ENCODE measurements at places on chromosomes 3 and 15.

DNA sequence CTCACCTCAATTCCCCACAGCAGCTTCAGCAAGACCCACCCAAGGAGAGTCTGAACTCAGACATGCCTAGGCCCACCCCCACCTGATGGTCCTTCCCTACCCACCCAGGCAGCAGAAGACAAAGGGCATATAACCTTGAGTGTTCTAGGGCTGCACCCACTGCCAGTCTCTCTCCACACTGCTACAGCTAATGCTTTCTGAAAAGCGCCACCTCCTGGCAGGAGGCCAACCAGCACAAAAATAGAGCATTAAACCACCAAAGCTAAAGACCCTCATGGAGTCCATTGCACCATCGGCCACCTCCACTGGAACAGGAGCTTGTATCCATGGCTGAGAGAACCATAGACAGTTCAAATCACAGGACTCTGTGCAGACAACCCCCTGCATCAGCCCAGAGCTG lies 11.3 kb upstream of the RPL39L start:
- no peak for DNase-seq

DNA sequence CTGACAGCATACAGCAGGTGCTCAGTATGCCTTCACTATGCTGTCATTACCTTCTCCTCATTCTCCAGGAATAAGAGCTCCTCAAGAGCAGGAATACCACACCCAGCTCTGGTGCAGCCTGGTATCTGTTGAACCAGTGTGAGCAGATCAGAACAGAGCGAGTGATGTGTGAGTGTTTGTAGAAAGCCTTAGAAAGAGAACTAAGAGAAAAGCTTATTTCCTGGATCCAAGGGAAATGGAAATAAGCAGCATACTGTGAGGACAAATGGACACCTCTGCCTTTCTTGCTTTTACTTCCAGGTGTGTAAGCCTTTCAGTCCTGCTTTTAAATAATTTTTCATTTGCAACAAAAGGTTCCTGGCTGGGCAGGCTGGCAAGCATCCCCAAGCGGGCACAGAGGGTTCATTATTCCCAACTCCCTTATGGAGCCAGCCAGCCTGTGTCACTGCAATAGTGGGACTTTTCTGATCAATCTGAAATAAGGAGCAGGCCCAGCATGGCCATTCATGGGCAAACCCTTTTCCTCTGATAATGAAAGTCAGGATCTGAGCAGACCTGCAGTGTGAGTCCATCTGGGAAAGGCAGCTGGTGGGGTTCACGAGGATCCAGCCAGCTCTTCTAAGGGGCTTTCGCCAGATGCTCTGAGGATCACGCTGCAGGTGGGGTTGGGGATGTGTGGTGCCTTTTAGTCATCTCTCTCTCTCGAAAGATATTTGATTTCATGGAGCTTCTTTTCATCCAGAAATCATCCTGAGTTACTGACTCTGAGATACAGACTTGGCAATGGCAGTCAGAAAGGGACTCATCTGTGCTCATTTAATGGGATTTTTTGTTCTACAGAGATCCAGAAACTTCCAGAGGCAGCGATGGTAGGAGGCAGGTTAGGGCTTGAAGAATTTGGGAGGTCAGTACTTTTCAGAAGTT lies 594.9 kb upstream of the CFAP20DC start:
- DNase-seq: no peak

- no peak for DNase-seq
Observed at GRCh38 chr3:73695841-73696240, 71.1 kb upstream of the PDZRN3 start.

- DNase-seq: no peak
Observed at GRCh38 chr15:49901321-49901720, 217.7 kb downstream of the ATP8B4 start.

DNA sequence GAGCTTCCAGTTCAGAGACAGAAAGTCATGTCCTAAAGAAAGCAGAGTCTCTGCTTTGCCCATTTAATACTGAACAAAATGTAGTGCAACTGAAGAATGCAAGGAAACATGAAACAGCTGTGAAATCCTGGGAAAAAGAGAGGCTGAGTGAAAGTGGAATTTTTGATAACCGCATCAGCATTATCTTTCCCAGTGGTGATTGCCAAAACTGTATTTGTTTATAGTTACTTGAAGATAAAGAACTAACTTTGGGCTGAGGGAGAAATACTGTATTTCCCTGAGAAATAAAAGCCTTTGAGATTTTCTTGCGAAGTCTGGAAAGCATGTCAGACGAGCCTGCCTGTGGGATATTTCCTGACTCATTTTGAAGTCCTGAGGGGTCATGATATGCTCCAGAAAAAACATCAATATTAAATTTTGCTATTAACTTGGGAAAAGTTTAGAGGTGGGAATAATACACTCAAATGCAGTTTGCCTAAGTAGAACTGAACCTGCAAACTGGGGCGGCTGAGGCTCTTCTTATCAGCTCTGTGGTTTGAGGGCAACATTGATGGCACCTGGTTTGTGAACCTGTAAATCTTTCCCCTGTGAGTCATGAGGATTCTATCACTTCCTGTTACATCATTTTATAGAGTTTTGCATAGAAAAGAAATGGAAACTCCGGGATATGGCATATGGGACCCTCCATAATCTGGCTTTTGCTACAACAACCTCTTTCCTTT lies 855.3 kb downstream of the MCTP2 start:
- no peak for DNase-seq

DNA sequence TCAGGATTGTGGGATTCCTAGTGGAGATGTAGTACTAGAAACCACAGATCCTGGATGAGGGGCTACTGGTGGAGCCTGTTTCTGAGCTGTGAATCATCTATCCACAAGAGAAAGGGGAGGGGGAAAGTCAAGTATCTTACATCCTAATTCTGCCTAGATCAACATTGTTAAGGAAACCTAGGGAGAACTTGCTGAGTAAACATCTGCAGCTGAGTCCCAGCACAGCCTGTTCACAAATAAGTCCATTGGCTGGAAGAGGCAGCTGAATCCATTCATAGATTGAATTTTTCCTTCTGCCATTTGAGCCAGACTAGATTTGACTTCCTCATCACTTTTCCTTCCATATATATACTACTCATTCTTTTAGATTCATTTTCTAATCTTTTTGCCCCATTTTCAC lies 460.5 kb downstream of the TUSC7 start:
- no peak for DNase-seq

DNA sequence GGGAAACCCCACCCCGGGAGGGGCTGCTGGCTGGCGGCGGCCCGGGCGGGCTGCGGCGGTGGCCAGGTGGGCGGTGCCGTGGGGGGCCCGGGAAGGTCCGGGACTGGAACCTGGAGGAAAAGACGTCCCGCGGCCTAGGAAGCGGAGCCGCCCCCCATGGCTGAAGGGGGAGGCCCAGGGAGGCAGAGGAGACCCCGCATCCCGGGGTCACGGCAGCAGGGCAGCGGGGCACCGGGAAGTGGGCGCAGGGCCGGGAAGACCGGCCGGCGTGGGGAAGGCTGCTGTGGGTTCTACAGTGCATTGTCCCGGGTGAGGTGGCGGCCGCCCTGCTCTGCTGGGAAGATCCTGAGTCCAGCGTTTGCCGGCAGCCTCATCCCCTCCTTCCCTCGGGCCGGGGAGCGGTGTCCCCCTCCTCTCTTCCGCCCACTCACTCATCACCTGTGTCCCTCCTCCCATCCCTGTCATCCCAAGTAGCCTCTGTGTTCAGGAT lies 525 bp upstream of the FSTL1 start:
- no peak for DNase-seq

DNA sequence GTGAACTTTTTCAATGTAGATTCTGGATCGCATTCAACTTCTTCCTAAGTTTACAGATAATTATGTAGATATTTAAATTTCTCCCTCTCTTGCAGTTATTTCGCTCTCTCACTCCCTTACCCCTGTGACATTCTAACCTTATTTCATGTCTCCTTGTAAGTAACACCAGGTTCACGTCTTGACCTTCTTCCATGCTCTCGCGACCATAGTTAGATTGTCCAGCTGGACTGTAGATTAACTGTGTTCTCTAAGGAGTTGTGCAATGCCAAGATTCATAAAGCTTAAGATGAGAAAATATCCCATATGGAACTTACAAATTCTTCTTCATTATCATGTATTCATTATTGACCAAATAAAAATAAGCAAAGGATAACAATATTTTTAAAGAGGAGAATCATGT lies 430.5 kb downstream of the GABRG3 start:
- no peak for DNase-seq

GRCh38 chr3:186217820-186218164 lies 108.9 kb upstream of the ETV5 start:
- DNase-seq: no peak

DNA sequence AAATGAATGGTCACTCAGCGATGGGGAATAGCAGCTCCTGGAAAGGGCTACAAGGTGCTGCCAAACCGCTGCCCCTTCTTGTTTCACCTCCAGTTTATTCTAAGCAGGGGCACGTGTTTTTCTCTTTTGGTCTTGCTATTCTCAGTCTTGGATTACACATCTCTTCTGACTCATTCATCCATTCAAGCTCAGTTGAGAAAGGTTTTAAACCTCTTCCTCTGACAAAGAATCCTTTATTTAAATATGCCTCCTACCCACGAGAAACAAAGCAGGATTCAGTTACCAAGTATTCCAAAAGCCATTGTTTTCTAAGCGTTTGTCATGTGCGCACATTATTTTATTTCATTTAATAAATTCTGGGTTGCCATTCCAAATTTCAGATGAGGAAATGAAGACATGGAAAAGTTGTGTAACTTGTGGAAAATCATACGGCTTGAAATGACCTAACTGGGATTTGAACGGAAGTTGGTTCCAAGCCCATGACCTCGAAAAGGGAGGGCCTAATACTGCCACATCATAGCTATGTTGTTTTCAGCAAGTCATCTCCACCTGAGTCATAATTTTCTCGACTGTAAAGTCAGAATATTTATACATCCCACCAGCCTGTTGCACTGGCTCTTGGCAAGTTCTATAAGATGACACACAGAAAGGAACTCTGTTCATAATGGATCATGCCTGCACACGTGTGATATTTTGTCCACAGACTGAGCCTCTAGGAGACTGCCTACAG lies 292.0 kb upstream of the SLCO3A1 start:
- DNase-seq: no peak

- DNase-seq: no peak
Observed at GRCh38 chr3:89654031-89654430, 546.6 kb downstream of the EPHA3 start.

GRCh38 chr15:40902605-40903561 lies 8.6 kb downstream of the VPS18 start:
- DNase-seq: no peak

GRCh38 chr15:62153228-62153627 lies 11.9 kb downstream of the C2CD4B start:
- no peak for DNase-seq

DNA sequence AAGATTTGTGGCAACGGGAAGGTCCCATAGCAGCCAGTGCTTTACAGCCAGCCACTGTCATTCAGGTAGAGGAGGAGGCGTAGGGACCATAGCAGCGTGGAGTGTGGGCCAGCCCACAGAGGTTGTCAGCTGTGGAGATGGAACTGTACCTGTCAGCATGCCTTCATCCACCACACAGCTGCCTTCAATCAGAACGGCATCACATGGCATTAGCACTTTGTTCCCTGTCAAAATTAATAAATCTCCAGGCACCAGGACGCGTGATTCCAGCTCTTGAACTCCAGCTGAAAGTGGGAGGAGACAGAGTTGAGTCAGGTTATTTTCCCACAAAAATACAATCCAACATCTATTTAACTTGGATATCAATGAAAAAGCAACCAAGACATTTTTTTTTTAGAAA lies 84.0 kb downstream of the ATP13A4 start:
- no peak for DNase-seq

GRCh38 chr3:37795431-37796061 lies 66.1 kb upstream of the CTDSPL start:
- DNase-seq: no peak

DNA sequence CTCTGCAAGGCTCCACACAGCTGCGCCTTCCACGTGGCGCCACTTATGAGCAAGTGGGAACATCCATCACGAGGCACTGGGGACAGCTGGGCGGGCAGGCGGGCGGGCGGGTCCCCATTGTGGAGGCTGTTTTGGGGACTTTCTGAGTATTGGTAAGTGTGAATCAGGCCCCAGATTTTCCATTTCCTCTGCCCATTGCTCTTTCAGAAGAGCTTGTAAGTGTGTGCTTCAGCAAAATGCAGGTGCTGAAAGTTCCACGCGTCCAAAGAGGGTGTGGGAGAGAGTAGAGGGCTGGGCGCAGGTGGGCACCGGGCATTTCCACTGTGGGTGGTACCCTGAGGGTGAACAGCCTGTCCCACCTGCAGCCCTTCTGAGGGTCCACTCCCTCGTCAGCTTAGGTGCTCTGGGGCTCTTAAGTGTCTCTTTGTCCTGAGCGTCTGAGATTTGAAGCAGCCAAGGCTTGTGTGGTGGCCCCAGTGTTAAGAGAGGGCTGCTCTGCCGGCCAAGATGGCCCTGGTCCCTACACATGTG lies 177.1 kb downstream of the RPLP1 start:
- DNase-seq: no peak

GRCh38 chr3:178140531-178141304 lies 395.5 kb upstream of the KCNMB2 start:
- DNase-seq: no peak

GRCh38 chr3:2741516-2741915 lies 368.7 kb downstream of the IL5RA start:
- no peak for DNase-seq

- no peak for DNase-seq
Observed at GRCh38 chr3:132509096-132509495, 88.0 kb upstream of the ACKR4 start.

GRCh38 chr3:56954125-56954524 lies 106.3 kb upstream of the SPATA12 start:
- no peak for DNase-seq

DNA sequence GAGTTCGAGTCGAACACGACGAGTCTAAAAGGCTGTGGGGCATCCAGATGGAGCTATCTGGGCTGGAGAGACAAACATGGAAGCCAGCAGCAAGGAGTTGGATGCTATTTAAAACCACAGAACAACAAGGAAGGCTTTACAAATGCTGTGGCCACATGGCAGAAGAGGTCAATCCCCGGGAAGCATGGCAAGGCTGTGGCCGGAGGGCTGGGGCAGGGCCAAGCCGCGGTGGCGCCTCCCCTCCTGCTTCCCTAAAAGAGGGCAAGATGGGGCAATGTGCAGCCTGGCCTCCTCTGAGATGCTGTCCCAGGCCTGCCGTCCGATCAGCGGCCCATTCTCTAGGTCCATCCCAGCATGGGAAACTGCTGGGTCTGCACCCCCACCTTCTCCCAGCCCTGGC lies 139.1 kb downstream of the SRGAP3 start:
- no peak for DNase-seq

DNA sequence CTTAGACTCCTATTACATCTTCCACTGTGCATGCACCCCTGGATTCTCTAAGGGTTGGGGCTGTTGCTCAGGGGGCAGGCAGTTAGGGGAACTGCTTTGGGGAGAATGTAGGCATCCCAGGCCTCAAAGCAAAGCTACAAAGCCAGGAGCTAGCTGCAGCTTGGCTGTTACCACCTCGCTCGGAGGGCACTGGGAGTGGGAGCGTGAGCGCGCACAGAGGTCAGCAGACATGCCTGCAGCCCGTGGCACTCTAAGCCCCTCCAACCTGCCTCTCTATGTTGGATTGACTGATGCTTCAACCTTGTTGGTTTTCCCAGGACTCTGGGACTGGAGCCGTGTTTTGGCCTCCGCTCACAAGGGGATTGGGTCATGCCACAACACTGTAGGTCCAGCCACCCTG lies 69.8 kb downstream of the CPN2 start:
- DNase-seq: no peak
